ENCODE measurements at places on chromosomes 3 and 15. TPM values are rescaled to one million over a fixed set of nuclear protein-coding genes. Genes with fewer than 3 reads are reported as not detected.
A peak's percentile ranks its signal among the peaks of the same experiment; 100 is the strongest.

SLC35G2 gene
- 0.88 TPM for total RNA-seq

- H3K4me1 ChIP-seq = peaks cover 7% of the 10 kb centered on the region
- H3K27ac ChIP-seq = no peak overlapping the region
- no peak overlapping the region for H3K4me3 ChIP-seq
- no peaks in the 10 kb centered on the region for H3K27me3 ChIP-seq
These were observed 48.4 kb upstream of the RPL35A start for GRCh38 chr3:197901626-197902025.

GRCh38 chr3:87615506-87615905 lies 339.1 kb upstream of the POU1F1 start:
- no peaks in the 10 kb centered on the region for H3K4me1 ChIP-seq
- H3K36me3 ChIP-seq = no peaks in the 10 kb centered on the region
- H3K27me3 ChIP-seq = no peaks in the 10 kb centered on the region
- no peak for DNase-seq
- H3K27ac ChIP-seq = no peak overlapping the region

DNA sequence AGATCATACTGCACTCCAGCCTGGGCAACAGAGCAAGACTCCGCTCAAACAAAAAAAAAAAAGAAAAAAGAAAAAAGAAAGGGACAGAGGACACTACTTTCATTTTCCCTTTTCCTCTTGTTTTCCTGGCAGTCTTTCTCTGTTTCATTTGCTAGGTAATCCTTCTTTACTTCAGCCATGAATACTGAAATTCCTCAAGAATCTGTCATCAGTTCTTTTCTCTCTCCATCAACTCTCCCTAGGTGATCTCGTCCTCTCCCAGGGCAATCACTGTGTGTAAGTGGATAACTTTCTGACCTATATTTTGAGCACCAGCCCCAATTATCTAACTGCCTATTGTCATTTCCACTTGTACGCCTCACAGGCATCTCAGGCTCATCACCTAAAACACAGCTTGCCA lies 51.5 kb downstream of the TTC23 start:
- no peak for DNase-seq
- H3K27ac ChIP-seq = no peak overlapping the region
- peaks cover 49% of the 10 kb centered on the region for H3K36me3 ChIP-seq
- peaks cover 7% of the 10 kb centered on the region for H3K4me1 ChIP-seq
- H3K4me3 ChIP-seq = no peak overlapping the region

OR4F15 gene
- total RNA-seq = not detected

DNA sequence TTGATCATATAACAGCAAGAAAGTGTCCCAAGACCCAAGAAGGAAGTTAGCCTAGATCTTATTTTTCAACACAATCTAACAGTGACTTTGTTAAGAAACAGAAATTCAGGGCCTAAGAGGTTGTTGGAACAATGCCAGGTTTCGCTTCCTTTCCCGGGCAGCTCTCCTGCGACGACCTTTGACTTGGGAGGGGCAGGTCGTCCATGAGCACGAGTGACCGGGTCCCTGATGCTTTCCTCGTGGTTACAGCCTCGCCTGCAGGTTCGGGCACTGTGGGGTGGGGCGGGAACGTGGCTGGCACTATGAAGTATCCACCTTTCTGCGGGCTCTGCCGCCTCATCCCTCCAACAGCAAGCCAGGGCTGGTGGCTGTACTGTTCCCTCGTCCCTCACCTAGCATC lies 90.1 kb upstream of the RGMA start:
- peaks cover 22% of the 10 kb centered on the region for H3K4me1 ChIP-seq
- DNase-seq = no peak
- no peak overlapping the region for H3K4me3 ChIP-seq
- H3K27me3 ChIP-seq = peaks cover 8% of the 10 kb centered on the region
- no peaks in the 10 kb centered on the region for H3K36me3 ChIP-seq

GRCh38 chr3:169539856-169540255 lies 123.7 kb downstream of the MECOM start:
- no peaks in the 10 kb centered on the region for H3K36me3 ChIP-seq
- DNase-seq = no peak
- peaks cover 2% of the 10 kb centered on the region for H3K27me3 ChIP-seq
- no peak overlapping the region for H3K27ac ChIP-seq

DNA sequence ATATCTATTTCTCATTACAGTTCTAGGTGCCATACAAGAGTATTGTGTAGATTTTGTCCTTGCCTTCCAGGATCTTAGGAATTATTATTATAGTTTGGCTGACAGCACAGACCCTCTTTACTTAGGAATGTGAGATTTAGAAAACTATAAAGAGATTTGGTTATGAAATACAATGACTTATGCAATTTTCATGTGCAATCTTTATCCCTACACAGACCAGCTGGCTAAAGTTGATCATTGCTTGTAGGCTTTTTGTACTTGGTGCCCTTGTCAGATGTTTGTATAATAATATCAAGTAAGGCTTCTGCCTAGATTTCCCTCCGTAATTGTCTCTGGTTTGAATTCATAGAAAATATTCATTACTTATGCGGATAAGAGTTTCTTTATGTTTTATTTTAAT lies 174.5 kb upstream of the GAP43 start:
- H3K4me1 ChIP-seq = no peaks in the 10 kb centered on the region
- no peak overlapping the region for H3K4me3 ChIP-seq
- DNase-seq = no peak
- no peaks in the 10 kb centered on the region for H3K36me3 ChIP-seq
- H3K27ac ChIP-seq = no peak overlapping the region
- no peaks in the 10 kb centered on the region for H3K27me3 ChIP-seq

GRCh38 chr15:62108411-62108810 lies 41.6 kb downstream of the C2CD4A start:
- H3K36me3 ChIP-seq = no peaks in the 10 kb centered on the region
- H3K4me3 ChIP-seq = no peak overlapping the region
- peaks cover 6% of the 10 kb centered on the region for H3K27me3 ChIP-seq
- H3K4me1 ChIP-seq = peaks cover 21% of the 10 kb centered on the region
- no peak for DNase-seq

DNA sequence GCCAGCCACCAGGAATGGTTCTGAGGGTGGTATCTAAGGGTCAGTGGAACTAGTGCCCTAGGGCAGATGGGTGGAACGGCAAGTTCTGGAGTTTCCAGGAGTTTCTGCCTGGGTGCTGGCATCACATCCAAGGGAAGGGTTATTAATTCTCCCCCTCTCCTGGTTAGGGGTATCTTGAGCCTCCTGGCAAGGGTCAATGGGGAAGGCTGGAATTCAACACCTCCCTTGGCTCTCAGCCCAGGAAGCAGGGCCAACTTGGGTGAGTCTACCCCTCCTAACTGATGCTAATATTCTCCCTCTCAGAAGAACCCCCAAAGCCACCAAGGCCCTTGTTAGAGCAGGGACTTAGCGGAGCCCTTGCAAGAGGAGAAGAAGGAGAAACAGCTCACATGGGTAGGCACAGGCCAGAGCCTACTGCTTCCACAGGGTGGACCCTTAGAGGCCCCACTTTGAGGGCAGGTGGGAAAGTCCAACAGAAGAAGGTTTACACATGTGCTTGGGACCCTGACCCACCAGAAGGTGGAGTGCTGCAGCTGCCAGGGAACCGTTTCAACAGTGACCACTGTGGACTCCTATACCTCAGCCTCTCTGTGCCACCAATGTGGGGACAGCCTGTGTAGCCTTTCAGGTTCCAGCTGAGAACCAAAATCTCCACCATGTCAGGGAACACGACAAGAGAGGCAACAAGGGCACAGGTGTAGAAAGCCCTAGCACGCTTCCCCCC lies 3.3 kb downstream of the TMEM115 start:
- no peak for DNase-seq
- H3K36me3 ChIP-seq = no peaks in the 10 kb centered on the region
- H3K4me1 ChIP-seq = peaks cover 39% of the 10 kb centered on the region
- no peak overlapping the region for H3K27ac ChIP-seq

PATL2 gene
- total RNA-seq = 1.3 TPM

DNA sequence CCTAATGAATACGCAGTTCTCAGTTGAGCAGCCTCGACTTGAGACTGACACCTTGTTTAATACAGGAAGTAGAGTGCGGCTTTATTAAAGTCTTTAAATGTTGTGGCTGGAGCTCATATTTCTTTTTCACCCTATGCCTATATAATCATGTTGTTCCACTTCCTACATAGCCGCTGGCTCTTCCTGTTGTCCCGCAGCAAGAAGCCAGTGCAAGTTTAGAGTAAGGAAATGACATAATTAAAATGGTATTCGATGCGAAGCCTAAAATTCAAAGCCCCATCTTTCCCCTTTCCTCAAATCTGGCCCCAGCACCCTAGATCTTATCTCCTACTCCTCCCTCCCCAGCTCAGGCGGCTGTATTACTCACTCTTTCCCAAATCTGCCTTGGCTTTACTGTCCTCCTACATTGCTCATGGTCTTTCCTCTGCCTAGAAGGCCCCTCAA lies 7.5 kb upstream of the PHLDB2 start:
- no peak for DNase-seq
- no peaks in the 10 kb centered on the region for H3K27me3 ChIP-seq
- peak overlapping the region; percentile 90 for H3K27ac ChIP-seq
- no peak overlapping the region for H3K4me3 ChIP-seq
- peaks cover 27% of the 10 kb centered on the region for H3K4me1 ChIP-seq
- no peaks in the 10 kb centered on the region for H3K36me3 ChIP-seq

DNA sequence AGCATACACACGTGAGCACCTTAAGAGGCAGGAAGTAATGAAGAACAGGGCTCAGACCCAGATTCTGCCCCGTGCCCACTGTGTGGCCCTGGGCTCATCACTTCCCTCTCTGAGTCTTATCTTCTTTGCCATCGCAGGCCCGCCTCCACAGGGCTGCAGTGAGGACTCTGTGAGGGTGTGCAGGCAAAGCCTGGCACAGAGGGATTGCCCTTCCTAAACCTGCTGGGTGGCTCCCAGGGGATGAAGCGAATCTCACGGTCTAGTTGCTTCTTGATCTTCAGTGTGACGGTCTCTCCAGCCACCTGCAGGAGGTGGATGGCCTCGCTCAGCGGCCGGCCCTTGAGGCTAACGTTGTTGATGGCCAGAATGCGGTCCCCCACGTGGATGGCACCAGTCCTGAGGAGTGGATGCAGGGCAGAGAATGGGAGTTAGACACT lies 32.8 kb downstream of the GRIP2 start:
- DNase-seq = no peak
- H3K27ac ChIP-seq = no peak overlapping the region
- no peaks in the 10 kb centered on the region for H3K36me3 ChIP-seq
- peaks cover 5% of the 10 kb centered on the region for H3K27me3 ChIP-seq
- H3K4me1 ChIP-seq = no peaks in the 10 kb centered on the region

DNA sequence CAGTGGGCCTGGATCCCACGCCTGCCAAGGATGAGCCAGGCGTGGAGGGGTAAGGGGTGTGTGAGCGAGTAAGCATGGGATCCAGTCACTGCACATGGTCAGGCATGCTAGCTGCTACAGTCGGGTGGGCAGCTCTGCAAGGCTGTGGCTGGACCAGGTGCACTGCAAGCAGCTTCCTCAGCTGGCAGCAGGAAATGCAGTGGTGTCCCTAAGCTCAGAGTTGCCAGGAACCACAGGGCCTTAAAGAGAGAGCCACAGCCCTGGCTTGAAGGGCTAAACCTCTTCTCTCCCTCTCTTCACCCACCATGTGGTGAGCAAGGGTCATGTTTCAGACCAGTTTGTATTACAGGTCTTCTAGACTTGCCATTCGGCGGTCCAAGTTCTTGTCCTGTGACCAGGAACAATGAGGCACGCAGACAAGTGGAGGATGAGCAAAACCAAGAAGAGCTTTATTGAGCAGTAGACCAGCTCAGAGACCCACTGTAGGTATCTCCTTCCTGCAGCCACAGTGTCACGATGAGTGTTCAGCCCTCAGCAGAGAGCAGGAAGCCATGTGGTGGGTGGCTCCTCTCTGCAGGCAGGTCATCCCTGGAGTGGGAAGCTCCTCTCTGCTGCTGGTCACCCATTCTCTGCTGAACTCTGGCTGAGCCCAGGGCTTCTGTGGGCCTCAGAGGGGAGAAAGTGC lies 511.9 kb downstream of the PYDC2 start:
- H3K27me3 ChIP-seq = no peaks in the 10 kb centered on the region
- no peak for DNase-seq
- no peak overlapping the region for H3K27ac ChIP-seq
- no peak overlapping the region for H3K4me3 ChIP-seq

All from mesothelial cell of epicardium (in vitro differentiated cells).